AG04450 (cell line): ENCODE measurements at places on chromosomes 1 and 21.

- DNase-seq: no peak
Measured at GRCh38 chr1:211813590-211813989, 17.0 kb downstream of the LPGAT1 start.

DNA sequence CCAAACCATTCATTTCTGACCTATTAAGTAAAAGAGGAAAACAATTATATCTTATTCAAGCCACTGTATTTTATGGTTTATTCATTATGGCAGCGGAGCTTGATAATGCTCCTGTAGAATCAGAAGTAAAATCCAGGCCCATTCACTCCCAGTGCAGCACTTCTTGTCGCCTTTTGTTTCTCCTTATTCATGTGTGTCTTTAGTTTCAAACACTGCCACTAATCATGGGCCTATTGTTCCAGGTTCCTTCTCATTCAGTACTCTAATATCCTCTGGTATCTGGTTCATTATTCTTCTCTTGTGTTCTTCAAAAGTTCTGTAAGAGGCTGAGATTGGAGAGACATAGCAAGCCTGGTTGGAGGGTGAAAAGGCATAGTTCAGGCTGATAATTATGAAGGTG is 218.3 kb downstream of the LRRIQ3 start:
- no peak for DNase-seq

DNA sequence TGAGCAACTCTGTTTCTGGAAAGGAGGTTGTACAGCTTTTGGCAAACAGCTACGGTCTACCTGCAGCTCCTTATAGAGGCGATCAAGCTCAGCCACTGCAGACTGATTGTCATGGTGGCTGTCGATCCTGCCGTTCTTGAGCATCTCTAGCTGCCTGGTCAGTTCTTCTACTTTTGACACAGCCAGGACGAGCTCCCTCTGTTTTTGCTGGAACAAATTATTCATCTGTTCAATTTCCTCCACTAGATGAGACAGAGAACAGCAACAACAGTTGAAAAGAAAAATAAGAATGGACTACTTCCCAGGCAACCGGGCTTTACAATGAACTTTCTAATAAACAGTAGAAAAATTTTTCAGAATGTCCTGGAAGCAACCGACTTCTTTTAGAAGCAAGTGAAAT is 42.5 kb downstream of the TP53BP2 start:
- no peak for DNase-seq

DNA sequence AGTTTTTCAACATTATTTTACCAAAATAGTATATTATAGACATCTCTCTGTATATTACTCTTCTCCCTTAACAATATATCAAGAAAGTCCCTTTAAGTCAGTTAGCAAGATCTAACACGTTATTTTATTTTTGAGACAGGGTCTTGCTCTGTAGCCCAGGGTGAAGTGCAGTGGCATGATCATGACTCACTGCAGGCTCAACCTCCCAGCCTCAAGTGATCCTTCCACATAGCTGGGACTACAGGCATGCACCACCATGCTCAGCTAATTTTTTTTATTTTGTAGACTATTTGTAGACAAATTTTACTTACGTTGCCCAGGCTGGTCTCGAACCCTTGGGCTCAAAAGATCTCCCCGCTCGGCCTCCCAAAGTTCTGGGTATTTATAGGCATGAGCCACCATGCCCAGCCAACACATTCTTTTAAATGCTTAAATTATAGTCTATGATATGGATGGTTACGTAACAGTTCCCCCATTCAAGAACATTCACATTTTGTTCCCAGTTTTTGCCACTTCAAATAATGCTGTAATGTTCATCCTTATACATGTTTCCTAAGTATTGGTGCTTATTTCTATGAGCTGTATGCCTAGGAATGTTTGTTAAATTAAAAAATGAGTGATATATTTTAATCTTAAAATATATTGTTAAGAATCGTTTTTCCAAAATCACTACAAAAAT is 70.4 kb downstream of the TUT4 start:
- DNase-seq: no peak

- no peak for DNase-seq
Measured at GRCh38 chr21:37671381-37671780, 244.9 kb downstream of the KCNJ6 start.

DNA sequence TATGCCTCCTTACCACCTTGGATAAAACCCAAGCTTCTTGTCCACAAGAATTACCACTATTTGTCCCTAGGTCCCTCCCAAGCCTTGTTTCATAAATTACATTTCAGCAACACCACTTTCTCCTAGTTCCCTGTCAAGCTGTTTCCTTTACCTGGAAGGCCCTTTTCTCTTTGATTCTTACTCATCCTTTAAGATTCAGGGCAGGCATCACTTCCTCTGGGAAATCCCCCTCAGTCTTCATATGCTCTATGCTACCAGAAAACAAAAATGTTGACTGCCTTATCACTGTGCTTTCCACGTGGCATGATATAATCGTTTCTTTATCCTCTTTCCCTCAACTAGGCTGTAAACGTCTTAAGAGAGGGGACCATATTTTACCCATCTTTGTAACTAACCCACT is 102.7 kb downstream of the LYST start:
- no peak for DNase-seq

GRCh38 chr1:154546264-154547063 is 12.0 kb downstream of the UBE2Q1 start:
- no peak for DNase-seq

DNA sequence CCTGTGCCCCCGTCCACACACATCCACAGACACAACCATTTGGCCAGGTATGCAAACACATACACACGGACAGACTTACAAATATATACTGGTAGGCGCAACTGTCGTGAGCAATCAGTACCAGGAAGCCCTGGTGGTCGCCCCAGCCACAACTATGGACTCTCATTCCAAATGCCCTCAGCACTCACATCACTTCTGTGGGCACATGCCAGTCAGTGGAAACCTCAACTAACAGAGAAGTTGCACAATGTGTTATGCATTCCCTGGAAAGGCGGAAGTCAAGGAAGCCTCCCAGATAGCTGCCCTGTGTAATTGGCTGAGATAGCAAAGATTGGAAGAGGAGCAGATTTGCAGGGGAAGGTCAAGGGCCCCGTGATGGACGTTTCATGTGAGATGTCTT is 1.4 kb upstream of the HEYL start:
- no peak for DNase-seq

GRCh38 chr1:41293779-41294178 is 51.7 kb upstream of the SCMH1 start:
- DNase-seq: no peak

DNA sequence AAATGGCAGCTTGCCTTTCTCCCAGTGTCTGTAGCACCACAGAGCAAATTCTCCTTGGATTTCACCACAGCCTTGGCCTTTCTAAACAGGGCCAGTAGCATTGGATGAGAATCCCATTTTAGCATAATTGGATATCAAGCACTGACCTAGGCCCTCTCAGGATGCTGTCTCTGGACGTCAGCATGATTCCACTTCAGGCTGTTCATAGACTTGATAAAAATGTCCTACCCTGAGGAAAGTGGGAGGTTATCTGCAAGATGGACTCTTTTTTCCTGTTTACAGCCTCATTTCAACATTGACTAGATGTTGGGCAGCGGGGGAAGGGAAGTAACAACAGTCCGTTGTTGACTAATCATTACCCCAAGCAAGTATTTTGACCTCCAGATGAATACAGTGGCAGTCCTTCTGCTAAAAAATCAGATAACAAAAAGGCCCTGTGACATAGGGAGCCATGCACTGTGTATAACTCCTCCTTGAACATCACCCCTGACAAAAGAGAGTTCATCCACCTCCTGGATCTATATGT is 5.2 kb downstream of the NPL start:
- no peak for DNase-seq

GRCh38 chr1:203696673-203697072 is 68.3 kb upstream of the LAX1 start:
- no peak for DNase-seq

- DNase-seq: no peak
Measured at GRCh38 chr1:59115865-59116264, 181.0 kb upstream of the FGGY start.

GRCh38 chr1:66073388-66073787 is 280.7 kb downstream of the PDE4B start:
- no peak for DNase-seq

- DNase-seq: no peak
Measured at GRCh38 chr1:60636946-60637345, 445.4 kb upstream of the NFIA start.

- no peak for DNase-seq
Measured at GRCh38 chr1:116857092-116857491, 52.6 kb upstream of the PTGFRN start.

GRCh38 chr21:28712411-28712810 is 280.3 kb downstream of the LTN1 start:
- DNase-seq: no peak

DNA sequence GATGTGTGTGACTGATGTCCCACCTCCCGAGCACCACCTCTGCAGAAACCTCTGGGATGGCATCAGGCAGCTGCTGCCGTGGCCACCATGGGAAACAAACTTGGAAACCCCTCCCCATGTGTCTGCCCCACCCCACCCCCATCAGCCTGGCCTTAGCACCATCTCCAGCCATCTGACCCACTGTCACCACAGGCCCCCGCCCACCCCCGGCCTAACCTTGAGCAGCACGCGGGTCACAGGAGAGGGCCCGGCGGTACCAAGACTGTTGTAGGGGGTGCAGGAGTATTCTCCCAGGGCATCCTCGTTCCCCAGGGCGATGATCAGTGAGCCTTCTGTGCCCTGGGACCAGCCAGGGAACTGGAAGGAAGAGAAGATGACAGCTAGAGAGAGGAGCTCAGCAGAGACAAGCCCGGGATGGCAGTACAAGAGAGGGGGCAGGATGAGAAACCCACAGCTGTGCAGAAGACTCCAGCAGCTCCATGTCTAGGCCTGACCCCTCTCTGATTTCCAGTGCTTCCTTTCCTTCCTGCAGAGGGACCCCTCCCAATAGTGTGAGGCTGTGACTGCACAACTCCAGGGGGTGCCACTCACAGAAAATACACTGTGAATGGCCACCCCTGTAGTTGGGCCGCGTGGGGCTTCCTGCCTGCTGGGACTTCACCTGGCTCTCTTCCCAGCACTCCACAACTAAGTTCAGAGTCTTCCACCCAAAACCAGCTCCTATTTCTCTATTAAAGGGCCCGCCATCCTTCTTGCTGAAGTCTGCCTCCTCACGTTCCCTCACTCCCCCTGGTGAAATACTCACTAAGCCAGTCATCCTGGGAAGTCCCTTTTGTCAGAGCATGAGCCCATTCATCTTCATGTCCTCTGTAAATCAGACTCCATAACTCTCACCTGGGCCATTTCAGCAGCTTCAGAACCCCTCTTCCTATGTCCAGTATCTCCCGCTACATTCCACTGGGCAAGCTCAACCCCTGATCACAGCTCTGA is 7.3 kb upstream of the TAGLN2 start:
- no peak for DNase-seq

DNA sequence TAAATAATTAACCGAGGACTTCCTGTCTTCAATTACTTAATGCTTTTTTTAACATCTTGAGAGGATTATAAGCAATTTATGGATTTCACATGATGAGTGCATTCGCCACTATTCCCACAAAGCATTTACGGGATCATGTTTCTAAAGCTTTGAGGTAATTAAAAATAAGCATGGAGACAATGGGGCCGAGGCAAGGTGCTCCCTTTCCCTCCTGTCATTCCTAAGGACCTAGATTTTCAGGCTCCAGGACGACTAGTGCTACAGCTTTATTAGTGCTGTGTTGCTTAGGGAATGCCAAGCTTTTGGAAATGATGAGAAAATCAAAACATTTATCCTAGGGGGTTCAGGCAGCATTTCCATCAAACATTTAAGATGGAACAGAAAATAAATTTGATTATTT is 209.2 kb downstream of the KCTD3 start:
- no peak for DNase-seq

DNA sequence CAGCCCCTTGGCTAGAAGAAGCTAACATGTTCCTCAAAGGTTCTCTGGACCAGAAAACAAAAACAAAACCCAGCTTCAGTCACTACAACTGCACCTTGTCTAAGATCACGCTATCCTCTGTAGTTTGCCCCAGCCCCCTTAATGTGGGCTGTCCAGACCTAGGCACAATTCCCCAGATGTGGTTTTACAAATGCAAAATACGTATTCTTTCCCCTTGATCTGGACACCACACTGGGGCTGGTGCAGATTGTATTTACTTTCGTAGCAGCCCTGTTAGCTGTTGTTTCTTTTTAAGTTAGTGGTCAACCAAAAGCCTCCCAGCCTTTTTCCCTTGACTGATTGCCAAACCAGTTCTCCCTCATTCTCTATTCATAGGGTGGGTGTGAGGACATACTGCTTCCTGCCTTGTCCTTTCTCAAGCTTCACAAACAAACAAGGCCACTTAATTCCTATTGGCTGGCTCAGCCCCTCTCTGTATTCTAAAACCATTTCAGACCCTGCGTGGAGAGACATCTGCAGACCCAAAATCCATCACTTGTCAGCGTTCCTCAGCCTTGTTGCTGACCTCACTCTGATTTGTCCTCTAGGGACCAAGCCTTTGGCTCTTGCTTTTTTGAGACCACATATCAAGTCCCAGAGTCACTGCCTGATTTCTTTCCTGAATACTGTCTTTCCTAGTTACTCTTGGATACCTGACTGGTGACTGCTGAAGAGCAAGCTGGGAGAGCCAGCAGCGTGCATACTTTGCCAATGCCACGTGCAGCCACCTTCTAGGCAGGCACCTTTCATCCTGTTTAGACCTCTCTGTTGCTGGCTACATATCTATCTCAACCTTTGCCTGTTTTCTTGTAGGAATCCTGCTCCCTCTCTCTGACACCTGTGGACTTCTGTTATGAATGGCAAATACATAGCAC is 96.4 kb upstream of the RAB3GAP2 start:
- no peak for DNase-seq

DNA sequence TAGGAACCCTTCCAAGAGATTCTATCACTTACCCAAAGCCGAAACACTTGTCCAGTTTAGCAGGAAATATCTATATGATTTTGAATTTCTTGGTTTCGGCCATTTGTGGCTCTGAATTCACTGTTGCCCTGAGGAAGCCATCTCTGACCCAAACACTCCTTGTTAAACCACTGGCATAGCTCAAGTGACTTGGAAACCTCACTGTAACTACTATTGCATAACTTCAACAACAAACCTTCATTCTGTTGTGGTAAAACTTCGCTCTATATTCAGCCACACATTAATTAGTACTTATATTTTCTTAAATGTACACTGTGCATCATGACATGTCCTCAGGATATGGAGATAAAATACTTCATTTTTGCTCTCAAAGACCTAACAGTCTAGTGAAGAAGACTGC is 63.2 kb downstream of the ST6GALNAC3 start:
- DNase-seq: no peak

GRCh38 chr1:152112101-152112884 is 3.0 kb downstream of the TCHH start:
- DNase-seq: no peak

GRCh38 chr1:36965275-36966159 is 68.8 kb downstream of the GRIK3 start:
- DNase-seq: no peak

GRCh38 chr1:62528015-62528414 is 69.3 kb upstream of the ANGPTL3 start:
- no peak for DNase-seq

GRCh38 chr1:47837866-47838561 is 159.2 kb downstream of the TRABD2B start:
- DNase-seq: no peak

GRCh38 chr1:228933753-228934152 is 198.5 kb downstream of the RHOU start:
- DNase-seq: no peak
